Posterior vena cava (tissue), 2 donors: ENCODE measurements at places on chromosomes 2 and 18. TPM values are rescaled to one million over a fixed set of nuclear protein-coding genes. Genes with fewer than 3 reads are reported as not detected.

- DNase-seq = no peak
Measured at GRCh38 chr2:159968279-159968900, 94.0 kb downstream of the PLA2R1 start.

DNA sequence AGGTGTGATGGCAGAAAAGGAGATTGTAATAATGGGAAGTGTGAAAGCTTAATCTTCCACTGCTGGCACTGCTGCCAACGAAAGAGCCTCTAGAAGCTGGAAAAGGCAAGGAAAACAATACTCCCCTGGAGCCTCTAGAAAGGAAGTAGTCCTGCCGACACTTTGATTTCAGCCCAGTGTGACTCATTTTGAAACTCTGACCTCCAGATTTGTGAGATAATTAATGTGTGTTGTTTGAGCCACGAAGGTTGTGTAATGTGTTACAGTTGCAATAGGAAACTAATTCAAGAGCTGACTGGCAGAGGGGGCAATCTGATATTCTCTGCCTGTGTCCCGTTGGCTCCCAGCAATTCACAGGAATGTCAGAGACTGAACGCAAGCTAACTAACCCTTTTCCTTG, 219.2 kb upstream of the UBE2E3 start:
- no peak for DNase-seq

Gene CAPN14
- total RNA-seq = 0.09 TPM

Gene REEP1
- 55.2 TPM for total RNA-seq

DNA sequence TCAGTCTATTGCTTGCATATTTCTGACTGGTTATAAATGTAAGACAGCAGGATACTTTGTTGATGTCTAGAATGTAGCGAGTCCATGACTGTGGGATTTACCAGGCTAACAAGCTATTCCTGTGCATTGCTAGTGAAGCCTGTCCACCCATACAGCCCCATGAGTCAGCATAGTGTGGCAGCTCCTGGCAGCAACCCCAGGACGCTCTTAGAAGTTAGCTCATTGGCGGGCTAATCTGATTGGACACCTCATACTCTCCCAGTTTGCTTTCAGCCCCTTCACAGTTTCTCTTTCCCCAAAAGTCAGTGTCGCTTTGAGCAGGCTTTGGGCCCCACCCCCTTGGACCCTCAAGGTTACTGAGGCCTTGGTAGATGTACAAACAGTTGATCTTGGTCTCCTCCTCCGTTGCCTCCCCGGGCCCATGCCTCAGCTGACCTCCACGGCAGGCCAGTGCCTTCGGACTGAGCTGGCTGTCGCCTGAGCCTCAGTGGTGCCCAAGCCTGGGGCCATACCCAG, 48.0 kb downstream of the COA5 start:
- no peak for DNase-seq

GRCh38 chr18:41613003-41613609, 341.9 kb upstream of the PIK3C3 start:
- no peak for DNase-seq

- no peak for DNase-seq
Measured at GRCh38 chr2:216151313-216152025, 42.3 kb downstream of the XRCC5 start.
